ENCODE measurements at places on chromosomes 4 and X.

- no peak for DNase-seq
Measured at GRCh38 chr4:174600391-174600790, 78.1 kb upstream of the HPGD start.

- no peak for DNase-seq
Measured at GRCh38 chrX:100377826-100378225, 32.2 kb downstream of the PCDH19 start.

- DNase-seq: no peak
Measured at GRCh38 chr4:45043911-45044310, 317.6 kb upstream of the GNPDA2 start.

DNA sequence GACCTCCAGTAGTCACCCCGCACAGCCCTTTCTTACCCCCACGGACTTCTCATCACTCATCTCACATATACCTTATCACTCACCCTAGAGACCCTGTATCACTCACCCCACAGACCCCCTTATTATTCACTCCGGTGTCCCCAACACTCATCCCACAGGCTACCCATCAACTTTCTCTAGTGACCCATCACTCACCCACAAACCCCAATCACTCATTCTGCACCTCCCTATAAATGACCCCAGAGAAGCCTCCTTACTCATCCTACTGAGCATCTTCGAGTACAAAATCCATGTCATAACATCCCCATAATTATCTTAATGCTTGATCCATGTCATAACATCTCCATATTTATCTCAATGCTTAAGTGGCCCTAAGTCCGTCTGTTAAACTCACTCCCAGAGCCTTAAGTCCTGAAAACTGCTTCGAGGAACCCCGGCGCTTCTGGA lies 934 bp downstream of the ZNF41 start:
- no peak for DNase-seq

DNA sequence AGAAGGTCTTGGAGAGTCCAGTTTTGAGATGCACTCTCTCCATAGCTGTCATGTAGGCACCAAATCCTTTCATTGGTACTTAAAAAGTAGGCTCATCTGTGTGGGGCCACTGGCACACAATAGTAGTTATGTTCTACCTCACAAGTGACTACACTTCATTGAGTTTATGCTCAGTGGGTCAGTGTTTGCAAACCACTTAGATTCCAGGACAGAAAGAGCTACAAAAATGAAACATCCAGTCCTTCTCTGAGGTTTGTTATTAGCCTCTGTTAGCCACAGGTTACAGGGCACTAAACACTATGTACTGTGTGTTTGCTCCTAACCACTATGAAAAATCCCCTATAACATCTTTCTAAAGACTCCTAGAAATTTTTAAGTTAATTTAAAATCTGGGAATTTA lies 13.8 kb downstream of the RAB28 start:
- DNase-seq: no peak

DNA sequence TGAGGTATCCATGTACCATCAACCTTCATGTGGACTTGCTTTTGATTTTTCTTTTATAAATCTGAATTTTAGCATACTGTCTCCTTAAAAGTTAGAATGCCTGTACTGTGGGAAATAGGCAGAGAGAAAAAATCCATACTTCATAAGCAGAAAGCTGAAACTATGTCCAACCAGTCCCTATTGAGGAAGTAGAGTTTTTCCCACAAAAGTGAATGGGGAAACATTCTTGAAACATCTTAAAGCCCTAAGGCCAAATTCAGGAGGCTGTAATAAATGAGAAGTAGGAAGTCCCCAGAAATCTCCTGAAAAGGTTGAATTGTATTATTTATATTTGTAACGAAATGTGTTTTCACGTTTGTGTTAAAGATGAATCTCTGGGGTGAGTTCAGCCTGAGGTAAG lies 56.3 kb downstream of the ENOX2 start:
- DNase-seq: no peak
